NCI-H187 (cell line): ENCODE measurements at places on chromosomes 16 and 17.

GRCh38 chr17:61878984-61879612, 15.8 kb upstream of the BRIP1 start:
- no peak for DNase-seq

- DNase-seq = no peak
Measured at GRCh38 chr16:89864527-89864820, 8.9 kb upstream of the TCF25 start.

DNA sequence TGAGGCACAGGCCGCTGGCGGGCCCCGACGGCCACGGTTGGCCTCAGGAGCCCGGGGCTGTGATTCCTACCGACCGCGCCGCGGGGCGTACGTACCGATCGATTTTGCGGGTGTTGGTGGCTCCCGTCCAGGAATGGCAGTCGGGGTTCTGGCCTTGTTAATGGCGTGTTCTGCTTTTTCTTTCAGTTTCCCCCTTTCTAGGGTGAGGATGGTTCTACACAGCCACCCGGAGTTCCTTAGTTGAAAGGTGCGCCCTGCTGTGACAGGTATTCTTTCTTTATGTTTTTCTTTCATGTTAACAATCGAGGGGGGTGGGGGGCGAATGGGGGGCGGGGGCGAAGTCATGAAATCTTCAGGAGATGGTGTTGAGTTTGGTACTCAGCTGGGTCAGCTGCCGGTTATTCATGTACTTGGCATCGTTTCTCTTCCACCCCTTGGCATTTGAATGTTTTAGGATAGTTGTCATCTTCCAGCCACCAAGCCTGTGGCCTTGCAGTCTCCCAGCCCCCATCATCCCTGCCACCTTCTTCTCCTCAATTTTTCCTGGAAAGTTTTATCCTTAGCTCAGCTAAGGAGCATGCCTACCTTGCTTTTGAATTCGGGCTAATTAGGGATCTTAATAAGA, 802 bp downstream of the CYLD start:
- no peak for DNase-seq

DNA sequence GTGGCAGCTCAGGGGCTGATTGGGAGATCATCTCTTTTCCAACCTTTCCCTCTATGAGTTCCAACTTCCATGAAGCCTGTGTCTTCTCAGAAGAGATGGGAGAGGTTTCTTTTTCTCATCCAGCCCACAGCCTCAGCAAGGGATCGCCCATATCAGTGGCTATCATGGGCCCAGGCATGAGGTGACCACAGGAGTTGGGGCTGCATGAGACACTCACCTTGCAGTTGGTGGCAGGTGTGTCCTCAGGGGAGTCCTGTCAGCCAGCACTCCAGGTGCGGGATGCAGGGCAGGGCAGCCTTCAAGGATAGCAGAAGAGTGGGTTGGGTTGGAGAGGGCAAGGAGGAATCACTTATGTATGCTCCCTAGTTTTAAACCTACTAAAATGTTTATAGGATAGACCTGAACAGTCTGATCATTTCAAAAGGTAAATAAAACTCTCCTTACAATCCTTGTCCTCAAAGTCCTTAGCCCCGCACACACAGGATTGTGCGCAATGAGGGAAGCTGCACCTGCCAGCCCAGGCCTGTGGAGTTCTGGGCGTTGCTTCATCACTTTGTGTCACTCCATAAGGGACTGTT, 811.1 kb downstream of the KCNJ18 start:
- DNase-seq = no peak

- no peak for DNase-seq
Measured at GRCh38 chr16:19185510-19185851, 17.4 kb downstream of the SYT17 start.

DNA sequence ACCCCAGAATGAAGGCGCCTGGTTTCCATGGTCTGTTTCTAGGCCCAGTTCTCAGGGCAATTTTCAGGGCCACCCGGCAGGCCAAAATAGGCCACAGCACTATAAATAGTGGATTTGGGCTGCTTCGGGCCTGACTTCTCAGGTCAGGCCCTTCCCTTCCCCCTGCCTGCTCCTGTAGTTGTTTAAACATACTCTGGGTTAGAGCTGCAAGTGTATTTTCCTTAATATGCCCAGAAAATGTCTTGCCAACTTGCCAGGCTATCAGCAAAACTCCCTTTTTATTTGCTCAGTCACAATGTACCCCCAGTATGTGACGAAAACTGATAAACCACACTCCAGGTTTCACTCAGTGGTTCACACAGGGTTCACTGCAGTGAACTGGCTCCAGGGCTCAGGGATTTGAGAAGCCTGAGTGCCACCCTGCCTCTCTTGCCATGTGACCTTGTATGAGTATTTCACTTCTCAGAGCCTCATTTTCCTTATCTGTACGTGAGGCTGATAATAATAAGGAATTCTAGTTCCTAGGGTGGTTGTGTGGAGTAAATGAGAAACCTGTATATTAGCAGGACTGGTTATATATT, 76.5 kb downstream of the GPRC5B start:
- DNase-seq = no peak

GRCh38 chr17:58436805-58437239, 19.5 kb upstream of the RNF43 start:
- DNase-seq = no peak

GRCh38 chr17:4582101-4582501, 2.2 kb upstream of the SMTNL2 start:
- no peak for DNase-seq

DNA sequence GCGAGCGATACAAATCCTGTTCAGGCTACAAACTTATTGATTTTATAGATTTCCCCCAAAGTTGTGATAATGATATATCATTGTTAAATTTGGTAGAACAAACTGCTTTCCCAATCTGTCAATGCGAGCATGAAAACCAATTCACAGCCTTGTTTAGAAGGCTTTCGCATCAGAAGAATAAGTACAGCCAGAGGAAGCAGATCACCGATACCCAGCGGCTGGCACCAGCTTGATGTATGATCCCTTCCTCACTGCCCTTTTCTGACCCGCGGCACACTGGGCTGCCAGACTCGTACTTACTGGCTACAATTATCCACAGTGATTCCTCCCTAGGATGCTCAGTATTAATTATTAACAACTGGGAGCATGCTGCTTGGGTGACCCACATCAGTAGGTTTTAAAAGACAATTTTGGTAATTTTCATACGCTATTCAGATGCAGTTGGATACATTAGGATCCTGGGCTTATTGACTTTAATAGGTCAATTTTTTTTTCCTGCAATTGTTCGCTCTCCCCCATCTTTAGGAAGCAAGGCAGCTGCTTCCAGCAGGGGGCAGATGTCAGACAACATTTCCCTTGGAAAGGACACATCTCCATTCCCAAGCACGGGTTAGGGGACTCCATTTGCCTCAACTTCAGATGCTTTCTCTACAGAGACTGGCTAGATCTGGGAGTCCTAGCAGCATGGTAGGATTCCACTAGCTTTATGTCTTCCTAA, 582.7 kb upstream of the PSMD7 start:
- no peak for DNase-seq

DNA sequence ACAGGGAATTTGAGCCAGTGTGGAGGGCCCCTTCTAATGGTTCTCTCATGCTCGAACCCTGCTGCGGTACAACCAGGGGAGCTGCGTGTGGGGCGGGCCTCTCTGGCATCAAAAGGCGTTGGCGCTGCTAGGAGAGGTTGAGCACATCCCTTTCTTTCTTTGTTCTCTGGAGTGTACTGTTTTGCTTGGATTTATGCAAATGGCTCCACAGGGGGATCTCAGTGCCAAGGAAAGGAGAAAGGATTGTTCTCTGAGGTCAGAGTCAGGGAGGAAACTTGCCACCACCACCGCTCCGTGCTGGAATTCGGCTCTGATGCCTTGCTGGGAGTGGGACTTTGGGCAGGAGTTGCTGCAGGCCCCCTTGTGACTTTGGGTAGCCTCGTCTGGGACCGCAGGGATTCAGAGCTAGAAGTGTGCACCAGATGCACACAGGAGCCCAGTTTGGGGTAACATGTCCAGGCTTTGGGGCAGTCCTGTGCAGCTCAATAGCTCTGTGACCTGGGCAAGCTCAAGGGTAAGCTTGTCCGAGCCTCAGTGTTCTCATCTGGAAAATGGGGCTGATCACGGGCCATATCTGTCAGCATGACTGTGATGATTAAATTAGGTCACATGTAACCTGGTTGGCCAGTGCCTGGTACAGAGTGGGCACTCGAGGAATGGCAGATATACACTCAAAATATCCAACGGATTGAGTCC, 353.0 kb upstream of the EEF2KMT start:
- DNase-seq = no peak

DNA sequence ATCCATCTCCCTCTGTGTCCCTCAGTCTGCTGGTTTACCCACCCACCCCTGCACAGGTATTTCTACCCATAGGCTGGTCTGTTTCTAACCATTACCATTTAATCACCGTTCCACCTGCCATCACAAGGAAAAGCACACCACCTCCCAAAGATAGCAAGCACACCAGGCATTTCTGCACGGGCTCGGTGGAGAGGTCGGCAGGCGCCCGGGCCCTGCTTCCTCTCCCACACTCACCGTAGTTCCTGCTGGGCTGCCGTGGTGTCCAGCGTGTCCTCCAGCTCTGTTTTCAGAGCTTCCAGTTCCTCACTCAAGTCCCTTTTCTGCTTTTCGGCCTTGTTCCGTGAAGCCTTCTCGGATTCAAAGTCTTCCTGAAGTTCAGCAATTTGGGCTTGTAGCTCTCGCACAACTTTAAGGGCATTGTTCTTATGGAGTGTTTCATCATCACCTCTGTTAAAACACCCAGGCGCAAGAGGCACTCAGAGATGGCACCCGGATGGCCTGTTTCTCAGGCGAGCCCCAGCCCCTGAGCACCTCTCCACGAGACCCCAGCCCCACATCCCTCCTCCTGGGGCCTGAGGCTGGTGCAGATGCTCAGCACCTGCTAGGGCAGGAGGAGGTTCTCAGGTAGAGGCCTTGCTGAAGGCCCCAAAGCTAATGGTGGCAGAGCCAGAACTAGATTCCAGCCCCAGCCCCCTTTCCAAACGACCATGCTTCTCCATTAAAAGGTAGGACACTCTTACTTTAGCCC, 69.0 kb downstream of the NDEL1 start:
- no peak for DNase-seq

DNA sequence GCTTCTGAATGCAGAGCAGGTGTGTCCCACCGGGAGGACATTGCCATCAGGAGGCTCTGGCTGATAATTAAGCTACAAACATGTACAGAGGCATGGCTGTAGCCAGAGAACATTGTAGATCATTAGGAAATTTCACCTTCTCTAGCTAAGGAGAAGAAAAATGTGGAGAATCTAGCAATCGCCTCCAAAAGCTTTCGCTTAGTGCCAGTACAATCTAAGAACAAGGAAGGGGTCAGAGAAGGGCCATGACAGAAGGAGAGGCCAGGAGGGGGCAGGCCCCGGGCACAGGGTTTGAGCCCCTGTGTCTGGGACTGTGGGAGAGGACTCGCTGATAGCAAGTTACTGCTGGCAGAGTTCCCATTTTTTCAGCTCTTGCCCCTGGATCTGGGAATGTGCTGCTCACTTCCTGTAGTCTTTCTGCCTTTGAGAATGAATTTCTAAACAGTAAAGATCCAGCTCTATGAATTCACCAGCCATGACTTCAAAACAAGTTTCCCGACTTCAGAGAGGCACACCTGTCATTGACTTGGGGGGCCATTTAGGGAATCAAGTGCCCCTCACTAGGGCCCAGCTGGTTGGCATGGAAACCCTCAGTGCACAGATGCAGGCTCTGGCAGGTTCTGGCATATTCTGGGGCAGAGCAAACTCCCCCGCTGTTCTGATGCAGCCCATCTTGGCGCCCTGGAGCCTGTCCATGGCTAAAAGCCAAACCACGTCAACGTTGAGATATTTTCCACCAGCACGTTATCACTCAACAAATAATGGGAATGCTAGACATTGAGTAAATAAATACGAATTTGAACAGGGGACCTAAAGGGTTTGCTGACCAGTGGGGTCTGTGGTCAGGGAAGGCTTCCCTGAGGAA, 59.5 kb upstream of the CACNG4 start:
- no peak for DNase-seq

DNA sequence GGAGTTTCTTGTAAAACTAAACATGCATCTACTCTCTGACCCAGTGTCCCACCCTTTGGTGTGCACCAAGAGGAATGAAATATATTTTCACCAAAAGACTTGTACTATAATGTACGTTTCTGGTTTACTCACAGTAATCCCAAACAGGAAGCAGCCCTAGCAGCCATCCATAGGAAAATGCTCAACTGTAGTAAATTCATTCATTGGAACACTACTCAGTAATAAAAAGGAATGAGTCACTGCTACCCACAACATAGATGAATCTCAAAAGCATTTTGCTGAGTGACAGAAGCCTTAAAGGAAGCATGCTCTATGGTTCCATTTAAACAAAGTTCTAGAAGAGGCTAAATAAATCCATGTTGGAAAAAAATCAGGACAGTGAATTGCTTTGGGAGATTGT, 37.6 kb upstream of the DHRS7B start:
- DNase-seq = no peak

- no peak for DNase-seq
Measured at GRCh38 chr17:42673885-42674754, 2.7 kb downstream of the PLEKHH3 start.

GRCh38 chr16:79154086-79154485, 446.5 kb downstream of the MAF start:
- no peak for DNase-seq

GRCh38 chr17:8046929-8047768, 8.3 kb downstream of the ALOX15B start:
- DNase-seq = no peak

- DNase-seq = no peak
Measured at GRCh38 chr17:33451221-33451620, 158.1 kb upstream of the ASIC2 start.

DNA sequence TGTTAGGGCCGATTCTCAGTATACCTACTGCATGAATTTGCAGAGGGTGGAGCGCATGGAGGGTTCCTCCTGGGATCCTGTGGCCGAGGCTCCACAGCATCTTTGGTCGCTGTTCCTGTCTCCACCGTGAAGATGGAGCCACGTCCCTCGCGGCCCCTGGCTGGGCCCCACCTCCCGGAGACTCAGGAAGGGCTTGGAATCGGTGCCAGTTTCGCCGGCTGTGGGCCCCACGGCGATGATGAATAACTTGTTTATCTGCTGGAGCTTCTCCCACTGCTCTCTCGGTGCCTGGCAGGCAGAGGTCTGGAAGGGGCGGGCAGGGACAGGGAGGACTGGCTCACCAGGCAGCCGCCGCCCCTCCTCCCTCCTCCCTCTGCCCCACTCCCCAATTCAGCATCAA, 8.1 kb downstream of the SLC5A11 start:
- no peak for DNase-seq

- no peak for DNase-seq
Measured at GRCh38 chr17:31311526-31311925, 2.3 kb downstream of the EVI2B start.

DNA sequence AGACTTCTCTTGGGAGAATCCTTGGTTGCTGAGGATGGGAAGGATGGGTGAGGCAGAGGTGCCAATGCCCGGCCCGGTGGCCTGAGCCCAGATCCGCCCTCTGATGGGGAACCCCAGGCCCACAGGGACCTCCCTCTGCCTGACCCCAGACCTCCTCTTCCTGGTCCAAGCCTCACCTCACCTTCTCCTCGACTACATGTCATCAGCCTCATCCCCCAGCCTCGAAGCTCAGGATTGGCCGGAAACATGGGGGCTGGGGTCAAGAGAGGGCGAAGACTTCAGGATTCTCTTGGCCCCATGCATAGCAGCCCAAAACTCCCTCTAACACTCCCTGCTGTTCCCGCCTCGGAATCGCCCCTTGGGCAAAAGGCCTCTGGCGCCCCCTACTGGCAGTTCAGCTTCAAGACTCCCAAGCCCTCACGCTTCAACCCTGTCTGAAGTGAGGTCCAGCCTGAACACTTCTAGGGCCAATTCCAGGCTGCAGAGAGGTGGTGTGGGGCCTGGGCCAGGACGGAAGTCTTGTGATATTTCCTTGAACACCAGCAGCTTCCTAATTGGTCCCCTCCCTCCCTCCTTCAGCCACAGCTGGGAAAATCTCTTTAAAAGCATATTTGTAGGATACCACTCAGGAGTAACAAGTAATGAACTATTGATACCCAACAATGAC, 47.2 kb downstream of the ARHGAP27 start:
- DNase-seq = peak; percentile 54
